ENCODE measurements at places on chromosomes 5 and 9. TPM values are rescaled to one million over a fixed set of nuclear protein-coding genes. Genes with fewer than 3 reads are reported as not detected.

CAMLG gene
- total RNA-seq = 24.7 TPM

DNA sequence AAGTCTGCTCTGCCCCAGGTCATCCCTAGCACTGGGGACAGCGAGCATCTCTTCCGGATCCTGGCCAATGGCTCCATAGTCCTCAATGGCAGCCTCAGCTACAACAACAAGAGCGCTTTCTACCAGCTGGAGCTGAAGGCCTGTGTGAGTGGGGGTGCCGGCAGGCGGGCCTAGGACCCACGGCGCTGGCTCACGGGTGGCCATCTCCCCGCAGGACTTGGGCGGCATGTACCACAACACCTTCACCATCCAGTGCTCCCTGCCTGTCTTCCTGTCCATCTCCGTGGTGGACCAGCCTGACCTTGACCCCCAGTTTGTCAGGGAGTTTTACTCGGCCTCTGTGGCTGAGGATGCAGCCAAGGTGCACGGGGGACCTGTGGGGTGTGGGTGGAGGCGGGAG is 25.9 kb downstream of the CDHR2 start:
- no peak for DNase-seq

- peak; percentile 28 for DNase-seq
These were observed 86.6 kb upstream of the SHISAL2B start for GRCh38 chr5:64603676-64604075.

DNA sequence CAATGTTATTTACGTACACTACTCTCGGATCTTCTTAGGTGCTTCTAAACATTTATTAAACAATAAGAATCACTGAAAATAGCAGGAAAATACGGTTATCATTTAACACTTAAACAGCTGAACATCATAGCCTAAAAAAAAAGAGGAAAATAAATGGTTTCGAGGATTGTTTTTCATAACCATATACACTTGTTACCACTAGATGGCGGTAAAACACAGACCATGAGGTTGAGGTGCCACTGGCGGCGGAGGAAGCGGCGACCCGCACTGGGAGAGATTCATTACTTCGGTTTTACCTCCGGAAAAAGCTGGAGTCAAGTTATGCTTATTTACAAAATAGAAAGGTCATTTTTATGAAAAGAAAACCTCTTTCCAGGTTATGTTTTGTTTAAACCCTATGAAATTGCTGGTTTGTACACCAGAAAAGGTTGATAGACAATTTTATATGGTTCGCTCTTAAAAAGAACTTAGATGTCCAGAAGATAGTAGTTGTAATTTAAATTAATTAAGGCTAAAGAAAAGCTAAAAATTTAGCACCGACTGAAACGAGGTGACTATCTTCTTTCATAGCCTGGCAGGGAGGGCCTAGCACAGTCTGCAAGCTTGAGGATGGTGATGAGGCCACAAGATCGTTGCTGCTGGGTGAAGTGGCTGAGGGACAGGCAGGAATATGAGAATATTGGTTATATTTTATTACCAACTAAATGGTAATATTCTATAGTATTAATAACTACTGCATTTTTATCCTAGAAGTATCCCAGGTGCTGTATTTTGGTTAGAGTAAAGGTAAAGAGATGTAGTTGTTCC is 605.7 kb downstream of the RAB3C start:
- peak; percentile 70 for DNase-seq

PCDHGB2 gene
- 2.8 TPM for total RNA-seq

DNA sequence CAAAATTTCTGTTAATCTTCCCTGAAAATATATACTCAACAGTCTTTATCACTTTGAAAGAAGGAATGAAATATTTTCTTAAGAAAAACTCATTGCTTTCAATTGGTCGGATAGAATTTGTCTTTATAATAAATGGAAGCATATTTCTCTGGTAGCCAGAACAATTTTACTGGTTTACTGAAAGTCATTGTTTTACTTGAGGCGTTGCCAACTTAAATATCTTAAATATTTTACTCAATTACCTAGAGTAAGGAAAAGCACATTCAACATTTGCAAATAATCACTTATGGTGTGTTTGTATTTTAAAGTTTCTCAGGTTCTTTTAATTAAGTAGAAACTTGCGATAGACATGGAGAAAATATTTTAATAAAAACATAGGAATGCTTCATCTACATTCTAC is 1181.7 kb downstream of the EFNA5 start:
- DNase-seq = no peak

GRCh38 chr9:16289639-16290038 is 580.8 kb downstream of the BNC2 start:
- no peak for DNase-seq
